ENCODE measurements at places on chromosomes 6 and 20.

- DNase-seq = no peak
These were observed 73.3 kb upstream of the NUP153 start for GRCh38 chr6:17780061-17780460.

DNA sequence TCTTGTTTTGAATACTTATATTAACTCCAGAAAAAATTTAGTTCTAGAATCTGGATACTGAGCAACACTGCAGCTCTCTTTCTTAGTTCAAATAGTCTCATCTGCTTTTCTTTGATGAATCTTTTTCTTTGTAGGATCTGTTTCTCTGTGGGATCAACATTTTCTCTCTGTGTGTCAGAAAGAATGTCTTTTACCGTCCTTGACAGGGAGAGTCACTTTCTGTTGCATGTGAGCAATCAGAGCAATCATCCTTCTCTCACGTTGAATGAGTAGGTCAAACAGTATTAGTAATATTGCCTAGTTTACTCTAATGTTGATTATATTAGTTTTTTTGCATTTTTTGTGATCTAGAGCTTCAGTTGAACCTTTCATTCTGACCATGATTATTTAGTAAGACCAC lies 130.9 kb downstream of the TRMT11 start:
- no peak for DNase-seq

DNA sequence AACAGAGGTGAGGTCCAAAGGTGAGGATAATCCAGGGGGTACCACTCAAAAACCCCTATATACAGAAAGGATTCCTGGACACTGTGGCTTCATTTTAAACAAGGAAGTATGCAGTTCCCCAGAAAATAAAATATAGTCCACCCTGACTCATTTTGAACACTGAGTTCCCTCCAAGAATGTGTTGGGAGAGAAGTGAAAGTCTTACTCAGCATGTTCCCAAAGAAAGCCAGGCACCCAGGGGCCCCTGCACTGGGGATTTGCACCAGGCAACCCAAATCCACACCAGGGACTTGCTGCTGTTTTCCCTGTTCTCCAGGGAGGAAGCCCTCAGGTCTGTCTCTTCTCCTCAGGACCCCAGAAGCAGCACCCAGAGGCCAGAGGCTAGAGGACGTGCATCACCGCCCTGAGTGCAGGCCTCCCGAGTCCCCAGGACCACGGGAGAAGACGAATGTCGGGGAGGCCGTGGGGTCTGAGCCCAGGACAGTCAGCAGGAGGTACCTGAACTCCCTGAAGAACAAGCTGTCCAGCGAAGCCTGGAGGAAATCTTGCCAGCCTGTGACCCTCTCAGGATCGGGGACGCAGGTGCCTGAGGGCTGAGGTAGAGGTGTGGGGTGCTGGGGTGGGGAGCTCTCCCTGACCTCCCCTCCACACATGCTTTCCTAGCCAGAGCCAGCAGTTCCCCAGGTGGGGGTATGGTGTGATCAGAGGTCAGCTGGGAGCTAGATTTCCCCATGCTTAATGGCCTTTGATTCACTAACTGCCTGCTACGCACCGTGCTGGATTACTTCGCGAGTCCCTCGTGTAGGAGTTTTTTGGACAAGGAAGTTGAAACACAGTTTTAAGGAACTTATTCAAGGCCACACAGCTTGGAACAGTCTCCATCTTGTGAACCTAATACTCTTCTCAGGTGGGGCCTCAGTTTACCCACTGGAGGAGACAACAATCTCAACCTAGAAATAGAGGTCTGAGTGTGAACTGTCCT lies 3.3 kb downstream of the FGD2 start:
- no peak for DNase-seq

GRCh38 chr20:36349384-36350170 lies 43.4 kb downstream of the DLGAP4 start:
- DNase-seq = no peak

DNA sequence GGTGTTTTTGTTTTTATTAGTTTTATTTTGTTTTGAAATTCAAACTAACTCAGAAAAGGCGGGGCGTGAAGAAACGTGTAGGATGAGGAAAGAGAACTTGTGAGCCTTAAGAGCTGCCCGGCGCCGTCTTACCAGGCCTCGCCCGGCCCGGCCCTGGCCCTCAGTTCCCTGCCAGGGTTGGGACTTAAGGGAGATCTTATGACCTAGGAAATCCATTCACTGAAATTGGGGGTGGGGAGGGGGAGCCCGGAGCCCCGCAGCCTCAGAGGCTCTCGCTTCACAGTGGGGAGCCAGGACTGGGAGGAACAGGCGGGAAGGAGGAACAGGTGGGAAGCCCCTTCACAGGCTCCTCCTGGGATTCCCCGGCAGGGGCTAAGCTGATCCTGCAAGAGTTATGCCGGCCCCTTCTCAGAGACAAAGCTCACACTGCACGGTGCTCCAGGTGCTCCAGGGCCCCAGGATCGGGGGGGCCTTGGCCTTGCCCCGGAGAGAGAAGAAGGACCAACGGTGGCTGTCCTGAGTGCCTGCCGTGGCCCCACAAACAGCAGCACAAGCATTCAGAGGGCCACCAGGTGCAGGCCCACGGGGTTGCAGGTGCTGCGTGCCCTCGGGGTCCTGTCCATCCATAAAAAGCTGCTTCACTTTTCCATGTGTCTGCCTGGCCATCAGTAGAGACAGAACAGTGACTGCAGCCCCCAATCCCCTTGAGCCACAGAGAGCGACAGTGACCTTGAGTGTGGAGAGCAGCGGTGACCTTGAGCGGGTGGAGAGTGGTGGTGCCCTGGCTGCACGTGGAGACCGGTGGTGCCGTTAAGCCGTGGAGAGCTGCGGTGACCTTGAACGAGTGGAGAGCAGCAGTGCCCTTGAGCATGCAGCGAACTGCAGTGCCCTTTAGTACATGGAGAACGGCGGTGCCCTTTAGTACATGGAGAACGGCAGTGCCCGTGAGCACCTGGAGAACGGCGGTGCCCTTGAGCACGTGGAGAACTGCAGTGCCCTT lies 152.7 kb downstream of the DLL1 start:
- DNase-seq = no peak

DNA sequence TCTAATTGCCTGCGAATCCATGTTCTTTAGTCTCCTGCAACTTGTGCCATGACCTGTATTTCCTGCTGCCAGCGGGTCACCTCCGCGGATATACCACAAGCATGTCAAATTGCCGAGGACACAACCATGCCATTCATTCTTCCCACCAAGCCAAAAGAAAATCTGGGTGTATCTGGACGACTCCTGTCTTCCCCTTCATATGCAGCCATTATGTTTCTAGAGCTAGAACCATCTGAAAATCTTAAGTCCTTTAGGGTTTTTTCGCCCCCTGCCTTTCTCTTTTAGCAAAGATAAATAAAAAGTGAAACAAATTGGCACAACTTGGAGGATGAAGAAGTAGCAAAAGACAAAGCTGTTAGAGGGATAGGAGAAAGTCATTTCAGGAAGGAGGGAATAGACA lies 242.6 kb downstream of the ARID1B start:
- DNase-seq = no peak

DNA sequence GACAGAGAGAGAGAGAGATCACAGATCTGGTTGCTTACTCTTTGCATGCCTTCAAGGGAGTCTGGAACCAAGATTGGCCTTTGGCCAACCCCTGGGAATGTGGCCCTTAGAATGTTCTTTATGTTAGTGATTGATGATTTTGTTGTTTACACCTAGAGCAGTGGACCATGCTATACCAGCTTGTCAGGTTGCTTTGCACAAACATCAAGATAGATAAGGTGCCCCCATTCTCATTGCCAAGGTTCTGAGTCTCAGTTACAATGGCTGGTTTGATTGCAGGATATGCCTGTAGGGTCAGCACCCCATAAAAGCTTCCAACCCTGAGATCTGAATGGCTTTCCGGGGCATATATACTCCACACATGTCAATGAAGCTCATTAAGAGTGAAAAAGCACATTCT lies 53.5 kb upstream of the SLC2A12 start:
- DNase-seq = no peak

DNA sequence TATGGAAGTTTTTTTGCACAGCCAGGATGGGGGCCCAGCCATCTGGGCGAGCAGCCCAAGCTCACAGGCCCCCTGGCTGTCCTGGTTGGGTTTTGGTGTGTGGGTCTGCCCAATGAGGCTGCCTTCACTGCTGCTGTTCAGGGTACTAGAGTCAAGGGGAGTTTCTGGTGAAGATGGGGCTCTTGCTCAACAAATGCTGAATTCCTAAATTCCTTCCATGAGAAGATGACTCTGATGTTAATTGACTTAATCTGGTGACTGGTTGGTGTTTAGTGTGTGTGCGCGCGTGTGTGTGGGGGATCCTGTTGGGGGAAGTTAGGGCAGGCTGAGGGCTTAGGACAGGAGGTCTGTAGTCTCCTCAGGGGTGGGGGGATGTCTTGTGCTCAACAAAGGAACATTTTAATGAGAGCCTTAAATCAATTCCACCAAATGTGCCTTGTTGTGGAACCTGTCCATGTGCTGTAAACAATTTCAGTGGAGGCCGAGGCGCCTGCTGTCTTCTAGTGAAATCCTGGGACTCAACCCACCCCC lies 1.9 kb downstream of the PTK7 start:
- DNase-seq = no peak

GRCh38 chr20:17572034-17572638 lies 2.3 kb downstream of the DSTN start:
- DNase-seq = no peak

GRCh38 chr6:10535193-10535592 lies 14.0 kb downstream of the GCNT2 start:
- DNase-seq = no peak

GRCh38 chr6:39822846-39823815 lies 31.0 kb downstream of the DAAM2 start:
- DNase-seq = no peak

GRCh38 chr6:142276256-142276655 lies 25.6 kb upstream of the ADGRG6 start:
- DNase-seq = no peak

DNA sequence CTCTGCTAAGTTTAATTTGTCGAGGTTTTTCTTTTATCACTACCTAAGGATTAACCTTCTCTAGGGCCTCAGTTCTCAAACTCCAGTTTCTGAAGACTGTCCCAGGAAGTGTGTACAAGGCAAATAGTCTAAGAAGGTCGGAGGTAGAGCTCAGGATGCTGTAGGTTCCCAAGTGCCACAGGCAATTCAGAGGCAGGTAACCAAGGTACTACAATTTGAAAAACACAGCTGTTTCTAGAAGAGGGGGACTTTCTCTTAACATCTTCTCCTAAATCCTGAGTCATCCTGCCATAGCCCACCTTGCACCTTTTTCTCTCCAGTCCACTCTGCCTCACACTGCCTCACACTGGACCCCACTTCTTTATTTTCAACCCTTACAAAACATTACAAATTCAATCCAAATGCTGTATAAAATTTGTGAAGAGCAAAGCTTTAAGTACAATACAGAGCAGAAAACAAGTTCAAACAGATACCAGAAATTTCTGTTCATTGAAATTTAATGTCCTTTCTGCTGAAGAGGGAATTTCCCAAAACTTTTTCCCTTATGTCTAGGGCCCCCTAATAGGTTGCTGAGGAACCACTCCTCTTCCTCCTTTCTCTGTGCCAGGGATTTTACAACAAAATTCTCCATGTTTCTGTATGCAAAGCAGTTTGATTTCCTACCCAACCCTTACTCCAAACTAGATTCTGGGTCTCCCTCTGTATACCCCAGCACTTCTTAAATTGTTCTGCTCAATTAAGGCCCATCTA lies 43.0 kb downstream of the FRK start:
- DNase-seq = no peak

- no peak for DNase-seq
These were observed 14.7 kb downstream of the IPCEF1 start for GRCh38 chr6:154341871-154342270.

DNA sequence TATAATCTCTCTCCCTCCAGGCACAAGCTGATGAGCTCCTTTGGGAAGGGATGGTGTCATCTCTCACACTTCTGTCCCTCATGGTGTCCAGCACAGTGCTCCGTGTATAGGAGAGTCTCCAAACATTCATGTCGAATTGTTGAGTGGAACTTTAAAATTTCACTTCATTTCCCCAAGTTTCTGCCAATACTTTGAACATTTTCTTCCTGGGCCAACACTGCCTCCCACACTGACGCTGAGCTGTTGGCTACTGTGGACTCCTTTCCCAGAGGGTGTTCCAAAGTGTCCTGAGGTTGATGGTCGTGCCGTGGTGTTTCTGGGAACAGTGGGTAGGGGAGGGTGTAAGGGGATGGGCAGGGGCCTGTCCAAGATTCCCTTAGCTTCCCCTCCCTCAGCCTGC lies 122.7 kb downstream of the TIAM2 start:
- no peak for DNase-seq

- no peak for DNase-seq
These were observed 296.5 kb downstream of the SMOC2 start for GRCh38 chr6:168737481-168737880.

DNA sequence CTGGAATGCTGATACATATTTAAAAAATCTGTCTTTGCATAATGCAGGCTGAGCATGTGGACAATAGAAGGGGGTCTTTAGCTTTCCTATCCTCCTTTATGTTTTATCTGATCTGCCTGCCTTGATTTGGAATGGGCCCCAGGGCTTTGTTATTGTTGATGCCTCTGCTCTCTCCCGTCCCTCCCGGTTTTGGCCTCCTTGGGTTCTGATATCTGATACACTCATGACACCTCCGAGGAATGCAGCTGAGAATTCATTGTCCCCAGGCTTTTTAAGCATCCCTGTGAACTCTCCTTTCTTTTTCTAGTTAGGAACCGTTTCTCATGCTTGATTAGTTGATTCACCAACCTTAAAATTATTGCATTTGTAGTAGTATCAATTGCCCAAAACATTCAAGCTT lies 185.5 kb upstream of the RALGAPA2 start:
- DNase-seq = no peak

DNA sequence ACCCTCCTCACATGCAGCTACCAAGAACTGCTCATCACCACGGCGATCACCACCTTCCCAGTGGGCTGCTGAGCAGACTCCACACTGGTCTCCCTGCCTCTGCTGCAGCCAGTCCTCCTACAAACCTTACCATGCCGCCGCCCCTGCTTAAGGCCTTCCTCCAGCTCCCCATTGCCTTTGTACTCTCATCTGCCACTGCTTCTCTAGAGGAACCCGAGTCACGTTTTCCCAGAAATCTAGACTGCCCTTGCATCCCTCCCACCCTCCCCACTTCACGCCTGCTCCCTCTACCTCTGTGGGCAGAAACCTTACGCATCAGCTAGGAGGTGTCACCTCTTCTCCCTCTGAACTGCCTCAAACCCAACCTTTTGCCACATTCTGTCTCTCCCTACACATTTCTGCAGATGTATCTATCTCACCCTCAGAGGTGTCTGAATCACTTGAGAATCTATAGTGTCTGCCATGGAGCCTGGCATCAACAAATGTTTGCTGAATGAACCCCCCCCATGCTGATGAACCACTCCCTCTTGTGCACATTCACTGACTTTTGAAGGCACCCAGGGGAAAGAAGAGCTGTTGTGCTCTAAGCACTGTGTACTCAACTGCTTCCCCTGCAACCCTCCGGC lies 4.3 kb downstream of the E2F1 start:
- no peak for DNase-seq

All from cerebellar cortex (tissue), 1 donor.